ENCODE measurements at places on chromosomes 5 and 9.

DNA sequence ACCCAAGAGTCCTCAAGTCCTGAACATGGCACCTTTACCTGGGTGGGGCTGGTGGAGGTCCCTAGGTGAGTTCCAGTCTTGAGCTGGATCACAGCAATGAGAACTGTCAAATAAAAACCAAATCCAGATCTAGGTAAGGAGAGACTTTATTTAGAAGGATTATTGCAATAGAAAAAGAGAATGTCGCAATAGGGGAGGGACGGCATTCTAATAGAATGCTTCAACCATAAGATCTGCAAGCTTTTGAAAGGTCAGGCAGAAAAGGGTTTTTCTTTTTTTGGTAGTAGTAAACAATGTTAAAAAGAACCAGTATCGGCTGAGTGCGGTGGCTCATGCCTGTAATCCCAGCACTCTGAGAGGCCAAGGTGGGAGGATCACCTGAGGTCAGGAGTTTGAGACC lies 5.2 kb upstream of the GCNT1 start:
- DNase-seq = no peak

DNA sequence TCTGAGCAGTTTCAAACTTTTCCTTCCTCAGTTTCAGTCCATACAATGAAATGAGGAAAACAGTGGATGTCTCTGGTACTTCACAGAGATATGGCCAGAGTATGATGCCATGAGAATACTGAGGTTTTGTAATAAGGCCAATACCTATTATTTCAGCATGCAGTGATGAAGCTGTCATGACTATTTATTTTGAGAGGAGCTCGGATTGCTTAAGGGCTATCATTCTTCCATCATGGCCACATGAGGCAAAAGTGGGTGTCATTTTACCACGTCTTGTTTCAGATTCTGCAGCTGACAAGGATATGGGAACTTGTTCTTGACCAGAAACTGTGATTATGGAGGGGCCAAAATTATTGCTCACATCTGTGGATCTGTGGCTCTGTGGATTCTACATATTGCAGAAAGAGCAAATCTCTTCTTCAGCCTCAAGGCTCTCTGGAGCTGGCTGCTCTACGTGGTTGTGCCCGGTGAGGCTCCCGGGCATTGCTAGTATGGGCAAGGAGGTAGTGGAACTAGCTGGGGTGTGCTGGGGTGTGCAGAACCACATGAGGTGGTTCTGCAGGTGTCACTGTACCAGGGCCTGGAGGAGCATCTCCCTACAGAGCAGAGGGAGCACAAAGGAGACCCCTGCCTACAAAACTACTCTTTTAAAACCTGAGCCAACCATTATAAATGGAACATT lies 180.3 kb downstream of the SEMA6A start:
- no peak for DNase-seq

- DNase-seq = no peak
Measured at GRCh38 chr5:154817815-154818214, 32.6 kb downstream of the FAXDC2 start.

DNA sequence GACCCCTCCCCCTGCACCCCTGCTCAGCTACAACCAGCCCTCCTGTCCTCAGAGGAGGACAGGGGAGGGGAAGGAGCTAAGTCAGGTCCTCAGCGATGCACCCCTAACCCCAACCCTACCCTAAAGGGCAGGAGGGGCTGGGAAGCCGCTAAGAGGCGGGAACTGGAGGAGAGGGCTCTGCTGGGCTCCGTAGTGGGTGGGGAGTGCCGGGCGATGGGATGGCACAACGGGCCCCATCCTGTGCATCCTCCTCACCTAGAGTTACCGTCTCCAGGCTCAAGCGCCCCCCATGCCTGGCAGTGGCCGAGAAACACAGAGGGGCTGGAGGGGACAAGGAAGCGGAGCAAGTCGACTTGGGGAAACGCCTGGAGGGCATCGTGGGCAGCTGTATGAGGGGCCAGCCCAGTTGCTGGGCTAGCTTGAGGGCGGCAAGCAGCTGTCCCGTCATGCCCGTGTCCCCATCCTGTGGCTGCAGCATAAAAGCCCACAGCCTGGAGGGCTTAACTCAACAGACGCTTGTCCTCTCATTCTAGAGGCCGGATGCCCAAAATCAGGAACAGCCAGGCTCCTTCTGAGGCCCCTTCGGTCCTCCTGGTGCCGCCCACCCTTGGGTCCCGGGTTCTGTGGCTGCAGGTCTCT lies 23.0 kb upstream of the UBAC1 start:
- no peak for DNase-seq

GRCh38 chr9:35731415-35732184 lies 395 bp downstream of the TLN1 start:
- peak; percentile 28 for DNase-seq

DNA sequence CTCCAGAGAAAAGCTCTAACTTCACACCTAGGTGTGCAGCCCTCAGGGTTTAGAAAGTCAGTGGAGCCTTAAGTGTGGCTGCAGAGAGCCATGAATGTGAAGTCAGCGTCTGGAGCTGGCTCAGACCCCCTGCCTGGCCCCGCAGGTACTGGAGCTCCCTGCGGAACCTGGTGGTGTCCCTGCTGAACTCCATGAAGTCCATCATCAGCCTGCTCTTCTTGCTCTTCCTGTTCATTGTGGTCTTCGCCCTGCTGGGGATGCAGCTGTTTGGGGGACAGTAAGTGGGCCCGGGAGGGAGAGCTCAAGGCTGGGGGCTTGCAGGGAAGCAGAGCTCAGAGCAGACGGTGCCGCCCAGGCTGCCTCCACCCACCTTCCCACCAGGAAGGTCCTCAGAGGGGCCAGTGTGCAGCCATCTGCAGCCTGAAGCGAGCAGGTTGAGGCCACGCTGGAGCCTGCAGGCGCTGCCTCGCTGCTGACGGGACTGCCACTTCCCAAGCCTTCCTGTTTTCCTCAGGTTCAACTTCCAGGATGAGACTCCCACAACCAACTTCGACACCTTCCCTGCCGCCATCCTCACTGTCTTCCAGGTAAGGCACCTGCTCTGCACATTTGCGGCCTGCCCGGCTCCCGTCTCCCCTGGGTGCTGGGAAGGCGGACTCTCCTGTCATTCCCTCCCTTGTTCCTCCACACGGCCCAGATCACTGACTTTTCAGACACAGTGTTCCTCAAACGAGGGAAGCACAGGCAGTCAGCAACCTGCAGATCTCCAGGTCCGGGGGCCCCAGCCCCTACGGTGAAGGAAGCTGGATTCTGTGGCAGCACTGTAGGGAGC lies 108.9 kb downstream of the CACNA1B start:
- no peak for DNase-seq

DNA sequence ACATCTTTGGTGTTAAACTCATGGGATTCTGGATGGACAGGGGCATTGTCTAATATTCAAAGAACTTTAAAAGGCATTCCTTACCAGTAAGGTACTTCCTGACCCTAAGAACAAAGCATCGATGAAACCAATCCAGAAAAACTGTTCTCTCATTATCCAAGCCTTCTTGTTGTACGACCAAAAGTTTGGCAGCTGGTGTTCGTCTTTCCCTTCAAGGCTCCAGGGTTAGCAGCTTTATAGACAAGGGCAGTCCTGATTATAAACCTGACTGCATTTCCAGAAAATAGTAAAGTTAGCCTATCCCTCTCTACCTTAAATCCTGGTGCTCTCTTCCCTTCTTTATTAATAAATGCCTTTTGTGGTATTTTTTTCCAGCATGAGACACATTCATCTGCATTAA lies 149.4 kb upstream of the MRPS30 start:
- no peak for DNase-seq

- DNase-seq = no peak
Measured at GRCh38 chr5:57348376-57349140, 134.1 kb downstream of the ACTBL2 start.

GRCh38 chr9:132609184-132609583 lies 26.8 kb downstream of the BARHL1 start:
- DNase-seq = no peak

GRCh38 chr5:127019928-127020327 lies 10.4 kb downstream of the MARCHF3 start:
- no peak for DNase-seq

DNA sequence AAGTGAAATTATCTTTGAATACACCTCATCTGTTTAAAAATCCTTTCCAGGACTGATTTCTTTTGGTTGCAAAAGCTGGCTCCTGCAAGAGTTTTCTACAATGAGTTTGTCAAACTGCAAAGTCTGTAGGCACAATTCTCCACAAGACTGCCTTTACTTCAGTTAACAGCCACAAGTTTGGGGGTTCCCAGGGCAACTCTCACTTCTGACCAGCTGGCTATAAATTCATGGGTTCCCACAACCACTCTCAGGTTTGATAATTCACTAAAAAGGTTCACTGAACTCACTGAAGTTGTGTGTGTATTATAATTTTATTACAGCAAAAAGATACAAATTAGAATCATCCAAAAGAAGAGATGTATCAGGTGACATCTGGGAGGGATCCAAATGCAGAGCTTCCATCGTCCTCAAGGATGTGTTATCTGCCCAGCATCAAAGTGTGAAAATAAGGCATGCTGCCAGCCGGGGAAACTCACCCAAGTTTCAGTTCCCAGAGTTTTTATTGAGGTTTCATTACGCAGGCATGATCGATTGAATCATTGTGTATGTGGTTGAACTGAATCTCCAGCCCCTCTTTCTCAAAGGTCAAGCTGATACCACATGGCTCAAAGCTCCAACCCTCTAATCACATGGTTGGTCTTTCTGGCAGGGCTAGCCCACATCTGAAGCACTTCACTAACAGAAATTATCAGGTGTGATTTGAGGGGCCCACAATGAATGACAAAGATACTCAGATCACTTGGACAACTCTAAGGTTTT lies 19.0 kb upstream of the PSIP1 start:
- DNase-seq = no peak

DNA sequence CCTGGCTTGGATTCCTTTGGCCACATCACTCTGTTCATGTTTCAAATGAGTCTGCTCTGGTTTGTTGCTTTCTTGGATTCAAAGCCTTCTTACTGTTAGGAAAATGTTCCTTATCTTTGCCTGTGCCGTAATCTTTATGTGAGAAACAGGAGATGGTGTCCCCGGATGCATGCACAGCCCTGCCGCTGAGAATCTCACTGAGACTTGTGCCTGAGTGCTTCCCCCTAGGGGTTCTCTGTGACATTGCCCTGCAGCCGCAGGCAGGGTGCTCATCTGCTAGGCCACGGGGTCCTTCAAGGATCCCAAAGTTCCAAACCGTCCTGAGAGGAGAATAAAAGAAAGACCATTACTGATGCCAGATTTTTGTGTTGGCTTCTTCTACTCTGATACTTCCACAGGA lies 81.4 kb upstream of the ANKRD55 start:
- DNase-seq = no peak

GRCh38 chr5:139523635-139524445 lies 37.3 kb upstream of the UBE2D2 start:
- DNase-seq = no peak

- no peak for DNase-seq
Measured at GRCh38 chr9:113910036-113910639, 34.0 kb downstream of the ZNF618 start.

DNA sequence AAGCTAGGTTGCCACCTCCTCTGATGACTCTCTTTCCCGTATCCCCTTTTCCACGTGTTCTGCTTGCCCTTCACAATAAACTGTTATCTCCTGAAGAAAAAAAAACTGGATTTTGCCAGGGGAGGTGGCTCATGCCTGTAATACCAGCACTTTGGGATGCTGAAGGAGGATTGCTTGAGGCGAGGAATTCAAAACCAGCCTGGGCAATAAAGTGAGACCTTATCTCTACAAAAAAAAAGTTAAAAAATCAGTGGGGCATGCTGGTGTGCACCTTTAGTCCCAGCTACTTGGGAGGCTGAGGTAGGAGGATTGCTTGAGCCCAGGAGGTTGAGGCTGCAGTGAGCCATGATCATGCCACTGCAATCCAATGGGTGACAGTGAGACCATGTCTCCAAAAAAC lies 81.7 kb upstream of the IL6ST start:
- DNase-seq = no peak

DNA sequence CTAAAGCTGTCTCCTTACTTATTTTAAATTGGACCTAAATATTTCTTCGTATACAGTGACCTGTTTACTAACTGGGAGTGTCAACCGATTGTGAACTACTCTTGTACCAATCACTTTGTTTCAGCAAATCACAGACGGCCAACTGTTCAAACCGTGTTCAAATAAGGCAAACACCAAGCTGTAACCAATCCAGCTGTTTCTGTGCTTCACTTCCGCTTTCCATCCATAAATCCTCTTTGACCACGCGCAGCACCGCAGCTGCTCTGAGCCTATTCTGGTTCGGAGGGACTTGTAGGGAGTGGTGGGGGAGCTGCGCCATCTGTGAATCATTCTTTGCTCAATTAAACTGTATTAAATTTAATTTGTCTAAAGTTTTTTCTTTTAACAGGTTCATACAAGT lies 4.8 kb upstream of the FAM240B start:
- no peak for DNase-seq

- no peak for DNase-seq
Measured at GRCh38 chr9:130982636-130983358, 26.2 kb upstream of the LAMC3 start.

- DNase-seq = peak; percentile 54
Measured at GRCh38 chr9:134025606-134026541, 593 bp downstream of the BRD3OS start.

GRCh38 chr9:8030095-8030494 lies 230.5 kb upstream of the DMAC1 start:
- DNase-seq = no peak

DNA sequence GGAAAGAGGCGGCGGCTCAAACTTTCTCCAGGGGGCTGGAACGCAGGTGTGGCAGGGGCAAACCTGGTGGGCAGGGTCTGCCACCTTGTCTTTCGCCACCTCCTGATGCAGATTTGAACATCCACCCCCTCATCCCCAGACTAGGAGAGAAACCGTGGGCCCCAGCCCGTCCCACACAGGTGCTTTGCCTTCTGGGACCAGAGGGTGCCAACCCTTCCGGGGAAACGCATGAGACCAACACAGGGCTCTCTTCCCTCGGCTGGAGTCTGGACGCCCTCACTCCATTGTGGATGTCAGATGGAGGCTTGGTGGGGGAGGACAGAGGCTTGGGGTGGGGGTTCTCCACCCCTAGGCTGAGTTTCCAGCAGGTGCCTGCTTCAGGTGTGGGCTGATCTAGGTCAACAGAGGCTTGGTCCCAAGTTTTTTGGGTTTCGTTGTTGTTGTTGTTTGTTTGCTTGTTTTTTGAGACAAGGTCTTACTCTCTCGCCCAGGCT lies 9.5 kb downstream of the C9orf50 start:
- DNase-seq = no peak

DNA sequence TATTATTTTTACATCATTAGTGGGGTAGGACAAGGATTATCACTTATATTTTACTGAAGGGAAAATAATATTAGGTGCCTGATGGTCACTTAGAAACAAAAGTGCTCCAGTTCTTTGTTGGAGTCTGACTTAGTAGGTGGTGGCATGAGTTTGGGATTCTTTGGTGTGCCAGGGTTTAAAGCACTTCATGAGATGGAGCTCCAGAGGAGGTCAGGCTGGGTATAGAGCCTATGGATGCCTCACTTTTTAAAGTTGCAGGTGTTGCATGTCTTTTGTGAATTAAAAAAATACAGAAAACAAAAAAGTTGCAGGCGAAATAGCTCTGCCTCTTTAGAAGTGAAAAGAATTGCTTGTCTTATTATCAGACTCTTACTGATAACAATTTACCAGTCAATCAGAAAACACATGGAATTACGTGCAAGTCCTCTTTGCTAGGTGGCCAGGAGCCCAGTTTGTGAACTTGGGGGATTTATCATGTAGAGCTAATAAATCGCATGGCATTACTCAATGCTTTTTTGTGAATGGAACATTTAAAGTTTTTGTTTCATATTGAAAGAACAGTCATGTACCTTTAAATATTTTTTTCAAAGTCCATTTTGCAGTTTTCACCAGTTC lies 1.6 kb downstream of the ITK start:
- DNase-seq = no peak
